ENCODE measurements at places on chromosomes 5 and 9.

DNA sequence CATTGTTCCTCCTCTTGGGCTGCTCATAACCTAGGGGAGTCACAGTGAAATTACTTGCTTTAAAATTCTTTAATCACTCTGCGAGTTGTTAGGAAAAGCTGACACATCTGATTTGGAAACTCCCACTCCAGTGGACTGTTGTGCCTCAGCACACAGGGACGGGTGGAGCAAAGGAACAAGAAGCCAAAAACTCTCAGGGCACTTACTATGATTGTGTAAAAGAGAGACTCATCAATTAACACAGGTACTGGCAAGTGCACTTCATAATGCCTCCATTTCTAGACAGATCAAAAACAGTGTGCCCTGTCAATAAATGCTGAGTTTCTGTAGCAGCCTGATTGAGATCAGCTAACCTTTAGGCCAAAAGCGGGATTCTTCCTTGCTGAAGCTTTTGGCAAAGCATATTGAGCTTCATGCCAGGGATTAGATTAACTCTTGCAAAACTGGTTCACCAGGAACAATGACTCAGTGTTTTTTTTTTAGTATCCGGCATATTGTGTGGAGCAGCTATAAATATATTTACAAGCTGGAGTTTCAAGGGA is 55.9 kb downstream of the TMC1 start:
- DNase-seq = peak; percentile 80

DNA sequence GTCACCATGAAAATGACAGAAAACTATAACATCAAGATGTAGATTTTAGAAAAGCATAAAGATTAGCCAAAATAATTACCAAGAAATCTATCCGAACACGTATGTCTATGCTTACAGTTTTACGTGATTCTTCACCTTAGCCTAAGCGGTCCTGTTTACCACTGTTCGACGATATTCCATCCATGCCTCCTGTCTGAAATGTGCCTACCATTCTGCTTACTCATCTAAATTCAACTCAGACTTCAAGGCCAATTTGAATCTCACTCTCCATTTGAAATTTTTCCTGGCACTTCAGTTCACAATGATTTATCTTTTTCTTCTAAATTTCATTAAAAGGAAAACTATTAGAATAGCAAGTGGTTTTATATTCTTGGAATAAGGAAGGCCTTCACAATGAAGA is 15.4 kb downstream of the ZDHHC21 start:
- no peak for DNase-seq

GRCh38 chr5:156375895-156376495 is 49.0 kb downstream of the SGCD start:
- no peak for DNase-seq

DNA sequence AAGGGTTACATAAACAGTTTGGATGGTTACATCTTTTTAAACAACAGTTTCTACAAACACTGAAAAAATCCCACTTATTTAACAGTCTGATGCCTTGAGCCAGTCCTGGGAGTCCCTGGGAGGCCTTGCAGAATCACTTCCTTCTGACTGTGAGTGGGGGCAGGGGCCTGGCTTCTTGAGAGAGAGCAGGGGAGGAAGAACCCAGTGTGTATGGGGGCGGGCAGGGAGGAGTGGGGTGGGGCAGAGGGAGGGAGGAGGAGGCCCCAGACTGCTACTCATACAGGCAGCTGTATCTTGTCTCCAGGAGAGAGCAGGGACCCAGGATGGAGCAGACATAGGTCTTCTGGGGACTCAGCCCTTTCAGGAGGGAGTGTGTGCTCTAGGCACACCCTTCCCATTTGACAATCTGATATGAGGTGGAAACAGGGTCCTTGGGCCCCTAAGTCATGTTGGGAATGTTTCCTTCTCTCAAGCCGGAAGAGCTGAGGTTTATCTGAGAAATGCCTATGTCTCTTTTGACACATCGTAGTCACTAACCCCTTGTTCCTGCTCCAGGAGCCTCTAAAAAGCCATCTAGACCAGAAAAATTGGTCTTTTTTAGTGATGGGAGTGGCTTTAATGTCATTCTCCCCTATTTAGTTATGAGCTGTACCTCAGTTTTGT is 52.8 kb downstream of the IRF1 start:
- no peak for DNase-seq

GRCh38 chr9:89548071-89548638 is 50.2 kb upstream of the SEMA4D start:
- DNase-seq = no peak

DNA sequence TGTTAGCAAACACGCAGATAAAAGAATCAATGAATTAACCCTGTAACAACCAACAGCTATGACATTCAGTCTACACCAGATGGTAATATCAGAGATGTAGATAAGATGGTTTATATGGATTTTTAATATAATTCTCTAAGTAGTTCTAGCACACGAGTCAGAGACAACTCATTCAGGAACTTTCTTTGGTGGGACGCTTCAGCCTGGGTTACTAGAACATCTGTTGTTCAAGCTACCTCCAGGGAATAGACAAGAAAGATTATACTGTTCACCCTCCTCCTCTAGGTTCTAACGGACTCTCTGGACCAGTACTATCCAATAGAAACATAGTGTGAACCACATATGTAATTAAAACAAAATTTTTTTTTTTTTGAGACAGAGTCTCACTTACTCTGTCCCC is 73.8 kb downstream of the RAPGEF1 start:
- no peak for DNase-seq

DNA sequence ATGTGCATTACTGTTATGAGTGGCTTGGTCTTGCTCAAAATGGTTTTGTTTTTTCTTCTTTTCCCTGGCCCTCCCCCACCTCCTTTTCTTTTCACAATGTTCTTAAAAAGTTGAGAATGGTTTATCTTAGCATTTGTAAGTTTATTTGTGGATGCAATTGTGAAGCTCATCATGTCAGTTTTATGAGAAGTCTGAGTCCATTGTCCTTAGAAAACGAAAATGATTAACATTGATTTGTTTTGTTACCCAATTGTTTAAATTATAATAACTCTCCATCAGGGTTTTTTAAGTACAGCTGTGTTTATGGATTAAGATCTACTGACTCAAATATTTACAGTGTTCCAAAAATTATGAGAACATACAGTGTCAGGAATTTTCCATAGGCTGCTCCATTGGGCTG is 511.3 kb upstream of the PAPPA start:
- no peak for DNase-seq

GRCh38 chr5:62589504-62589903 is 10.9 kb downstream of the LRRC70 start:
- DNase-seq = no peak

GRCh38 chr9:94933511-94933828 is 207.0 kb downstream of the AOPEP start:
- no peak for DNase-seq

DNA sequence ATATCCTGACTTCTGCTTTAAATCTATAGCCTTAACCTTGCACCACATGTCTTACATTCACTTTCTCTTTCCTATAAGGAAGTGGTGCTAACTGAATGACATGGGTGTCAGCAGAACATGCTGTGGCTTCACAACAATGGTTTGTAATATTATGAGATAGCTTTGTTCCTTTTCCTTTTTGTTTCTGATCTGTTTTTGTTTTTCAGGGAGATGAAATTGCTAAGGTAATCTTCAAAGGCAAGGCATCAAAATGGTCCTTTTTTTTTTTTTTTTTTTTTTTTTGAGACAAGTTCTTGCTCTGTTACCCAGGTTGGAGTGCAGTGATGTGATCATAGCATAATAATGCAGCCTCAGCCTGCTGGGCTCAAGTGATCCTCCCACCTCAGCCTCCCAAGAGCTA is 53.6 kb upstream of the RANBP6 start:
- no peak for DNase-seq

DNA sequence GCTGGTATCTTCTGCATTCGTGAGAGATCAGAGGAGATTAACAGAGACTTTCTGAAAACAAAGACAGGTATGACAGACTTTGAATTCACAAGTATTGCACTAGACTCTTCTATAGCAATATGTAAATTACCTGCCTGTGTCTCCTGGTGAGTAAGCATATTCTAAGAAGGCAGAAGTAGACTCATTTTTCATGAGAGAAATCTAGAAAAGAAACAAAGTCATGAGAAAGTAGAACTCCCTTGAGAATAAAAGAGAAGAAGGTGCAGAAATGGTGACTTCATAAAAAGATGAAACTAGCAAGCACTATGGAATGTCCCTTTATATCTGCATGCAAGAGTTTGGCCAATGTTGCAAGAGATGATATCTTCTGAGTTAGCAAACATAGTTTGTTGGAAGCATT is 419.8 kb downstream of the DMRT2 start:
- no peak for DNase-seq

DNA sequence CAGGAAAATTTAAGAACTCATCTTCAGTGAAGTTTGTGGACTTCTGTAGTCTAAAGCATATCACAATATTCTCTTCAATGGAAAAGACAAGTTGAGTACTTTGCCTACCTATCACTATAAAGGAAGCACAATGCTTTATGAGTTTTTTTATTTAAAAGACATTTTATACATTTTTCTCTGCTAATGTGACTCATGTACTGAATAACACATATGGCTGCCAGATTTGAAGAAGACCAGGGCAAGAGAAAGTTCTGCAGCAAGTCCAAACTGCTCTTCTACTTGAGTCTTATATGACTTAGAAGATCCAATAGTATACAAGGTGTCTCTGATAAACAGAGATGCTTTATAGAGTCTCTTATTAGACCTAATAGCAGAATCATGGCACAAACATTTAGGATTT is 978.4 kb downstream of the TLE4 start:
- DNase-seq = no peak

GRCh38 chr9:32128546-32128945 is 255.9 kb upstream of the ACO1 start:
- DNase-seq = no peak

- DNase-seq = no peak
Observed at GRCh38 chr9:120944434-120944843, 17.8 kb upstream of the TRAF1 start.

GRCh38 chr5:150846654-150847333 is 473 bp downstream of the IRGM start:
- peak; percentile 52 for DNase-seq

- DNase-seq = no peak
Observed at GRCh38 chr5:1545805-1546355, 22.1 kb upstream of the LPCAT1 start.

DNA sequence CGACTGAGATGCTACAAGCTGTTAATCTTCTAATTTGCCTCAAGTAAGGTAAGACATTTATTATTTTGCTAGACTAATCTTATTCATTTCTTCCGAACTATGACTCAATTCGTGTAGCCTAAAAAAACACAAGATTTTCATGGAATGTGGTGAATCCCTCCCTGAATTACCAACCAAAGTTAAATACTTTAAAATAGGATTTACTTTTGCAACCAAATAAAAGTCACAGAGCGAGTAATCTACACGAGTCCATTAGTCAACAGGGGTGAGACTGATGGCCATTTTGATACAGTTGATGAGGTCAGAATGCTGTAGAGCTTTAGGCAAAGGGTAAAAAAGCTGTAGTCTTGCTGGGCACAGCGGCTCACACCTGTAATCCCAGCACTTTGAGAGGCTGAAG is 13.1 kb upstream of the BNC2 start:
- DNase-seq = no peak

- DNase-seq = no peak
Observed at GRCh38 chr9:5043381-5043780, 58.3 kb downstream of the JAK2 start.

- no peak for DNase-seq
Observed at GRCh38 chr9:74554751-74555419, 57.8 kb downstream of the RORB start.

DNA sequence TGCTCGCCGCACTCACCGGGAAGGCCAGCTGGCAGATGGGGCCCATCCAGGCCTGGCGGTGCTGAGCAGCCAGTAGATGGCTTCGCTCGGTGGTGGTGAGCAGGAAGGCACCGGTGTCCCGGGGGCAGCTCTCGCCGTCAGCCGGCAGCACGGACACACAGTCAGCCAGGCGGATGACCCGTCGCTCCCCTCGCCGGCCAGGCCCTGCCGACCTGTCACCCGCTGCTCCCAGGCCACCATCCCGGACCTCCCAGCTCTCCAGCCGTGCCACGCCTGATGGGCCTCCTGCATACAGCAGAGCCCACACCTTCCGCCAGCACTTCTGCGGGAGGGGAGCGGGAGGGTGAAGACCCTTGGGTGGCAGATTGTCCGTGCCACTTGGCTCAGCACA is 1.4 kb downstream of the DOK3 start:
- no peak for DNase-seq

DNA sequence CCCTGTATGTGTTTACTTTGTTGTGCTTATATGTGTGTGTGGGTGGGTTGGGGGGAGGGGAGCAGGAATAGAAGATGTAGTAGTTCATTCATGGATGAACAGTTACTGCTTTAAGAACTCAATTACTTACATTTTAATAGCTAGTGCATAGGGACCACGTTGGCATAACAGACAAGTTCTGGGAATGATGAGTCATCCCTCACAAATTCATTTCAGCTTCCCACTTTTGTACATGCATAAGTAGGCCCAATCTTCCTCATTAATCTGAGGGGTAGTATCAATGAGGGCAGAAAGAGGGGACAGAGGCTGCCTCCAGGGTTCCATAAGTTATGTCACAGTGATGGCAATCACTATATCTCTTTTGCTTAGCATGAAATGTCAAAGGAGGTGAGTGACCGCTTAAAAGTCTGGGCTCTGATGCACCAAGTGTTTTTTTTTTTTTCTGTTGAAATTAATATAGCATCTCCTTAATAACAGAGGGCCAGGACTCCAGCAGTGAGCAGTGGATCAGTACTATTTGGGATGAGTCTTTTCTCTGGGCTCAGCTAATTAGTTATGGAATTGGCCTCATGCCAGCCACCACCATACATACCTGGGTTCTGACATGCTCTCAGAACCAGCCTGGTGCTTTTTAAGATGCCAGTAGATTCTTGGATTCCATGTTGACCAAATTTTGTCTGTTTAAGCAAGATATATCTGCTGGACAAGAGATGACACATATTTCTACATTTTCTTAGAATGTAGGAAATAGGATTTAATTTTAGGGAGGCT is 37.1 kb downstream of the PRDM6 start:
- DNase-seq = peak; percentile 50

GRCh38 chr5:102722931-102723330 is 32.2 kb upstream of the PAM start:
- no peak for DNase-seq
